ENCODE measurements at places on chromosomes 13 and 19. TPM values are rescaled to one million over a fixed set of nuclear protein-coding genes. Genes with fewer than 3 reads are reported as not detected.

HSPB6 gene
- 32.2 TPM for total RNA-seq

SIX5 gene
- 33.7 TPM for total RNA-seq

BEST2 gene
- 0.91 TPM for total RNA-seq

ZNF836 gene
- 19.9 TPM for total RNA-seq

MEF2B gene
- not detected for total RNA-seq

KLK2 gene
- 3,344 TPM for total RNA-seq

CEACAM1 gene
- 35.8 TPM for total RNA-seq

LRG1 gene
- total RNA-seq: 3.6 TPM

TNFSF9 gene
- total RNA-seq: not detected

FPR1 gene
- 0.77 TPM for total RNA-seq

CLEC11A gene
- total RNA-seq: 26.2 TPM

CEACAM4 gene
- total RNA-seq: 1.0 TPM

CATSPERD gene
- not detected for total RNA-seq

CCDC169 gene
- 4.1 TPM for total RNA-seq

TUBB4A gene
- total RNA-seq: 100 TPM

KBTBD6 gene
- 10.2 TPM for total RNA-seq

ZNF835 gene
- total RNA-seq: 2.5 TPM

SKA3 gene
- 0.59 TPM for total RNA-seq

FSD1 gene
- total RNA-seq: 6.4 TPM

KHSRP gene
- total RNA-seq: 146 TPM

KLF5 gene
- 42.3 TPM for total RNA-seq

FUT2 gene
- 1.4 TPM for total RNA-seq

WDR88 gene
- total RNA-seq: not detected

IL4I1 gene
- total RNA-seq: 0.14 TPM

FOXA3 gene
- 1.1 TPM for total RNA-seq

ZNF583 gene
- total RNA-seq: 3.6 TPM

CACNG7 gene
- total RNA-seq: not detected

LILRB5 gene
- 1.5 TPM for total RNA-seq

ELANE gene
- not detected for total RNA-seq

NLRP7 gene
- total RNA-seq: 7.6 TPM

C19orf81 gene
- 4.3 TPM for total RNA-seq

ZNF175 gene
- 9.0 TPM for total RNA-seq

PEPD gene
- total RNA-seq: 89.9 TPM

FCGBP gene
- 73.5 TPM for total RNA-seq

ARHGEF1 gene
- 57.1 TPM for total RNA-seq

TTC9B gene
- total RNA-seq: not detected

MISP3 gene
- total RNA-seq: 17.2 TPM

ZNF805 gene
- 21.1 TPM for total RNA-seq

IZUMO2 gene
- 1.1 TPM for total RNA-seq

TNNI3 gene
- 12.4 TPM for total RNA-seq

CACNA1A gene
- 12.4 TPM for total RNA-seq

WDR87 gene
- total RNA-seq: not detected

GFY gene
- total RNA-seq: not detected

UPF3A gene
- total RNA-seq: 30.6 TPM

CPB2 gene
- not detected for total RNA-seq

CHERP gene
- total RNA-seq: 20.9 TPM

FXYD5 gene
- total RNA-seq: 18.8 TPM

ADM5 gene
- total RNA-seq: 6.1 TPM

SPHK2 gene
- 25.4 TPM for total RNA-seq

FGF21 gene
- not detected for total RNA-seq

HTR2A gene
- not detected for total RNA-seq

FKBP8 gene
- 326 TPM for total RNA-seq

METTL21C gene
- not detected for total RNA-seq

PBX4 gene
- total RNA-seq: 2.6 TPM

MAST3 gene
- total RNA-seq: 6.1 TPM

MIR17HG gene
- 1.0 TPM for total RNA-seq

LILRB4 gene
- 1.6 TPM for total RNA-seq
